Amygdala (tissue), 56 donors: ENCODE measurements at places on chromosomes 16 and 17.

- DNase-seq: no peak
Measured at GRCh38 chr17:41417576-41418015, 6.8 kb downstream of the KRT37 start.

DNA sequence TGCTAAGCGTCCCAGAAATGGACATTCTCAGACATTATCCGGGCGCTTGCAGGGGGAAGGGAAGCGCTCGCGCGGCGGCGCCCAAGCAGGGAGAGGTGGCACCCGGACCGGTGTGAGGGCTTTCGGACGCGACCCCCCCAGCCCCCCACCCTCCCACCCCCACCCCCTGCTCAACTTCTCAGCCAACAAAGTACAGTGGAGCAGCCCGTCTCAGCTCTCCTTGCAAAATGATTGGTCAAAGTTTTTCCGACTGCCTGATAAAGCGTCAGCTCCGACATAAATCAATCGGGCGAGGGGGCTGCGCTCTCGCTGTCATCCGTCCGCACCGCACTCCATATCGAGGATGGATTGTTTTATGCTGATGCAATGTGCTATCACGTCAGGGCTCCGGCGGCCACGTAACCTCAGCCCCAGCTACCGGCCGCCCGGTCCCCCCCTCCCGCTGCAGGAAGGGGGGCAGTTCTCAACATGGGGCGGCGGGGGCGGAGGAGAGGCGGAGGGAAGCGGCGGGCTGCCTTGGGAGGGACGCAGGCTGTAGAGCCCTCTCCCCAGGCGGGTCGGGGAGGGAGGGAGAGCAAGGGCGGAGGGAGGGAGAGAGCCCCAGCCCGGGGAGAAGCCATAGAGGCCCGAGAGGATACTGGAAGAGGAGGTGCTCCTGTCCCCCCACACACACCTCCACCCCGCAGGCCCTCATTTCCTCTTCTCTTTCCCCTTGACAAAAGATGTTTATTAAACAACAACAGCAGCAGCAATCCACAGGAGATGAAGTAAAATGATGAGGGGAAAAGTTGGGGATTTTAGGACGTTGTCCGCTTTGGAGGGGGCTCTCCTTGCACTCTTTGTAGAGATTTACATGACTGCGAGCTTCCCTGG lies at the start of gene HOXB9:
Gene HOXB9, minus strand, starts transcription at position 114 of the 873 bp plus-strand sequence. Its CDS starts 89 bp downstream, at position 25.
- DNase-seq: no peak

DNA sequence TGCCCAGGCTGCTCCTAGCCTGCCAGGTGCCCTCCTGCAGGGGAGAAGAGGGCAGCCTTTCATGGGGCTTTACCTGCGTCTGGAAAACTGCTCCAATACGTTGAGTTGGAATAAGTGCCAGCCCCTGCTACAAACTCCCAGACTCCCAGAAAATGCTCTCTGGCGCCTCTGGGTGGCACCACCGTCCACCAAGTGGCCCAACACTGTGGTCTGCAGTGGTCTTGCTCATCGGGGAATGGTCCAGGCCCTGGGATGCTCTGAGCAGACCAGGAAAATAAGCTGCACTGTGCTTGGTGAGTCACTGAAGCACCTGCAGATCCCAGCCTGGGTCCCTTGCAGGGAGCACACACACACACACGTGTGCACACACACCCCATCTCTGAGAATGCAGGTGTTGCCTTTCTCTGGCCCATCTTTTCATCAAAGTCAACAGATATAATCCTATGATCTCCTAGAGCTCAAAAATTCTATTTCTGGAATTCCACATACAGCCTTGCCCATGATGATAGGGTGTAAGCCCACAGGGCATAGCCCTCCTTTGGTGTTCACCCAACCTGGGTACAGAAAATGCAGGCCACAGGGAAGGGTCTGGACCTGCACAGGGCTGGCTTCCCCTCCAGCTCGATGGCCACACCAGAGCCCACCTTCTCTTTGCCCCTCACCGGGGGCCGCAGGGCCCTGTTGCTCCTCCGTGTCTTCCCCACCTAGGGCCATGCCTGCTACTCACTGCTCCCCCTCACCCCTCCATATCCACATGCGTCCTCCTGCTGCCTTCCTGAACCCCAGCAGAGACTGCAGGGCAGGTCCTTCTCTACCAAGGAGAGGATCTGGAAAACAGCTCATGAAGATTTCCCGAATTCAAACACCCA lies 20.5 kb downstream of the CDIP1 start:
- DNase-seq: no peak

- no peak for DNase-seq
Measured at GRCh38 chr16:14667347-14668266, 26.5 kb downstream of the PLA2G10 start.

- no peak for DNase-seq
Measured at GRCh38 chr16:74725651-74726455, 25.2 kb upstream of the MLKL start.

DNA sequence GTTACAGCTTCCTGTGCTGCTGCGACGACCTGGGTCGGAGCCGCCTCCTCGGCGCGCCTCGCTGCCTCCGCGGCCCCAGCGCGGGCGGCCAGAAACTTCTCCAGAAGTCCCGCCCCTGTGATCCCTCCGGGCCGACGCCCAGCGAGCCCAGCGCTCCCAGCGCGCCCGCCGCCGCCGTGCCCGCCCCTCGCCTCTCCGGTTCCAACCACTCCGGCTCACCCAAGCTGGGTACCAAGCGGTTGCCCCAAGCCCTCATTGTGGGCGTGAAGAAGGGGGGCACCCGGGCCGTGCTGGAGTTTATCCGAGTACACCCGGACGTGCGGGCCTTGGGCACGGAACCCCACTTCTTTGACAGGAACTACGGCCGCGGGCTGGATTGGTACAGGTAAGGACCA lies 746 bp downstream of the HS3ST2 start:
- DNase-seq: no peak

GRCh38 chr16:20774703-20775362 lies 11.0 kb downstream of the ACSM3 start:
- no peak for DNase-seq

DNA sequence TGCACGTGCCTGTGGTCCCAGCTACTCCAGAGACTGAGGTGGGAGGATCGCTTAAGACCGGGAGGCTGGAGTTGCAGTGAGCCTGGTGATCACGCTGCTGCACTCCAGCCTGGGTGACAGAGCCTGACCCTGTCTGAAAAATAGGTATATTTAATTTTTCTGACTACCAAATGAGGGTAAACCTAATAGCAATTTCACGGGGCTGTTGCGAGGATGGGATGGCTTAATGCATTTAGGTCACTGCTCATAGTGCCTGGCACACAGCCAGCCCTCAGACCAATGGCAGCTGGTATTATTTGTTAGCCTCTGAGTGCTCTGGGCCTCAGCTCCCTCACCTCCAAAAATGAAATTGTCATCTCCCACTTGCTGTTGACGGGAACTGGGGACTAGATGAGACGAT lies 5.9 kb upstream of the CDIP1 start:
- no peak for DNase-seq

GRCh38 chr16:72434159-72434558 lies 262.2 kb upstream of the PMFBP1 start:
- no peak for DNase-seq

- DNase-seq: no peak
Measured at GRCh38 chr17:41013606-41014005, 4.7 kb upstream of the KRTAP3-1 start.

DNA sequence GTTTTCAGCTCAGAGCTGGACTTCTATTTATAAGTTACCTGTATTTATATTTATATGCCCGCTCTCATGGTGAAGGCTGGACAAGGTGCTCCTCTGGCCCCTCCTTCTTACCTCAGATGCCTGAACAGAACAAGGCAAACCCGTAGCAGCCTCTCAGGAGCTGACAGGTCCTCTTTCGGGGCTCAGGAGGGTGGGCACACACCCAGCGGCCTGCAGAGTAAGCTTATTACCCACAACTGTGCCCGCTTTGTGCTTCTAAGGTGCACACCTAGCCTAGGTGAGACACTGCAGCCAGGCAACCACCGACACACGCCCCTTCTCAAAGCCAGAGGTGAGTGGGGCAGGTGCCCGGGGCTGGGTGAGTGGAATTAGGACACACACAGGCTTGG lies 5.3 kb downstream of the NKIRAS2 start:
- DNase-seq: no peak

GRCh38 chr16:78275420-78275819 lies 176.0 kb downstream of the WWOX start:
- no peak for DNase-seq

DNA sequence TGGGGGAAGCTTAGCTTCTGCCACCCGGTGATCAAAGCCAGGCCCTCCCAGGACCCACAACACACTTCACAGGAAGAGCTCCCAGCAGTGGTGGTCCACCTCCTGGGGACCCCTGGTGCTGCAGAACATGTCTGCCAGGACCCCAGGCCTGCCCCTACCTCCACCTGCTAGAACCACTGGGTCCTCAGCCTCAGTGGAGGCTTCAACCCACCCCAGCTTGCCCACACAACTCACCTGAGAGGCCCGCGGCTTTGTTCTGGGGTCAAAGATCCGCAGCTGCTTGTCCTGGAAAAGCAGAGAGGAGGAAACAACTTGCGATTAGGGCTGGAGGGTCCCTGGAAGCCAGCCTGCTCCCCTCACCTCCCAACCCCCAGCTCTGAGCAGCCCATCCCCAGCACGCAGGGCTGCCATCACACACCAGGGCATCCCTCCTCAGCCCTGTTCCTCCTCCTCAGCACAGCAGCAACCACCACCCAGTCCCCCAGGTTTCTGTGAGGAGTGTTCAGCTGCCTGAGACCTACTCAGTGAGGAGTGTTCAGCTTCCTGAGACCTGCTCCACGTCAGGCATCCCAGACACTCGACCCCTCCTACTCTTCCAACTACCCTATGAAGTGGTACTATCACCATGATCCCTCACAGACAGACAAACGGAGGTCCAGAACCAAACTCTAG lies 21.2 kb downstream of the CORO7 start:
- DNase-seq: no peak

DNA sequence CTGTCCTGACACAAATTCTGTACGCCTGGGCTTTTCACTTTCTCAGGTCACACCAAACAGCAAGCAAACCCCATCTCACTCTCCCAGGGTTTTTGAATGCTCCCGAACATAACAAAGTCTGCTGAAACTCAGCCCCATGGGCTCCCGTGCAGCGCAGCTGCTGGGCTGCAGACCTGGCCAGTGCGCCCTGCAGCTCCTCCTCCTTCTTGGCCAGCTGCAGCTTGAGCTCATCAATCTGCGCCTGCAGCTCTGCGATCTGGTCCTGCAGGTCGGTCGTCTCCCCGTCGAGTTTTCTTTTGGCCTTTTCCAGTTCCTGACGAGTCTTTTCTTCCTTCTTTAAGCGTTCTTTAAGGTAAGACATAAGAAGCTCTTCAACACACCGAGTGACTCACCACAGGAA lies 70.5 kb downstream of the NDEL1 start:
- DNase-seq: no peak
